ENCODE measurements at places on chromosomes 13 and 19.

GRCh38 chr13:103437651-103438050, 371.4 kb upstream of the SLC10A2 start:
- no peak for DNase-seq

DNA sequence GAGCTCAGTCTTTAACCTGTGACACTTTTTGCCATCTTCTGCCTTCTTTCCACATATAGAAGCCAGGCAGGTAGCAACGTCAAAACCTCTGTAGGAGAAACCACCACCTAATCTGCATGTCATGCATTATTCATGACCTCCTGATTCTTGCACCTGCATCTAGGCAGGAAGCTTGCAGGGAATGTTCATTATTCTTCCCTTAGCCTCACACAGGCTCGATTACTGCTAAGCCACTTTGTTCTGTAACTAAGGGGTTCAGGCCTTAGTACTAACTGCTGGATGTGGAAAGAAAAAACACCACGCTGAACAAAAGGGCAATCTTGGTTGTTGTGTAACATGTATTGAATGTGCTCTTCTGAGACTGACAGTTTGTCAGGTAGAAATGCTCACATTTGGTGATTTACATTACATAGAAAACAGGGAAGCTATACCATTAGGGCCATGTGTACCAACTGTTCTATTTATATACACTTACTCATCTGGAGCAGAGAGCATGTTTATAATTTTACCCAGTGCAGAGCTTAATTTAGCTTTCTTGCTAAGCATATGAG, 366.9 kb downstream of the KLF12 start:
- no peak for DNase-seq

DNA sequence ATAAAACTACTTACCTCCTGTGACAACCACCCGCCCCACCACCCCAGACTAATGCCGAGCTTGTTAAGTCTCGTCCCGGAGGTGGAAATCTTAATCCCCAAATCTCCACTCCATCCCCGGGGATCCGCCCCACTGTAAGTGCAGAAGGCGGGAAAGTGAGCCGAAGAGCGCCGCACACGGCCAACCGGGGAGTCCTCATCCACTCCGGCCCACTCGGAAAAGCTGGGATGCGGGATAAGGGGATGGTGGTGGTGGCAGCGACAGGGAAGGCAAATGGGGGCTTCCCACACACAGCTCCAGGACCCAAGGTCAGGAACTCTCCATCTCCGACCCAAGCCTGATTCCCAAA, 621 bp downstream of the FBL start:
- DNase-seq, result peak; percentile 49

- DNase-seq, result no peak
Measured at GRCh38 chr19:12800923-12801465, 606 bp downstream of the PRDX2 start.

DNA sequence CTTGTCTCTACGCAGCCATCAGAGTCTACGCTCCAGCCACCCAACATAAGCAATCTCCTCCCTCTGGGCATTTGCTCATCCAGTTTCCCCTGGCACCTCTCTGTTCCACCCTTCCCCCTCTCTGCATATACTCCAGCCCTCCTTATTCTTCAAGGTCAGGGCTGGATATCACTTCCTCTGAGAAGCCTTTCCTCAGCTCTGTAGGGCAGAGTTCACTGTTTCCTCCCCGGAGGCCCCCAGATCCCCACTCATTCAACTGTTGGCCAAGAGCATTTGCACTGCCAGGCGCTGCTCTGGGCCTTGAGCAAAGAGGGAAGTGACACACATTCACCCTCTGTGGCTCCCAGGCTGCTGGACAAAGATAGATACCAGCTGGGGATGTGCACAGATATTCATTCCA, 3.3 kb downstream of the FCGRT start:
- DNase-seq, result no peak

DNA sequence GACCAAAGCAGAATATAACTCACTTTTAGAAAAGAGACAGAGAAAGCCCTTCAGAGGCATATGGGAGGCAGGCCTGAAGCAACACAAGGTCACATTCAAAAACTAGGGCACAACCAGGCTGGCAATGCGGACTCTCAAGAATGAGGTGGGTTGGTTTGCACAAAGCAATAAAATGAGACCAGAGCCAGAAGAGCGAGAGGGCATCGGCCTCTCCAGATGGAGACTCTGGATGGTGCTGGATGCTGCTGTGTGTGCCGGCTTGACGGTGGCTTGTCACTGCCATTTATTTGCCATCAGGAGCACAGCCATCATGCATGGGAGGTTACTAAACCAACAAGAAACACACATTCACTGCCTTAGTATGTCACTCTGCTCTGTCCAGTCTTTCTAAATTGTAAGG, 649.4 kb downstream of the DIAPH3 start:
- DNase-seq, result no peak

- no peak for DNase-seq
Measured at GRCh38 chr13:25179832-25180774, 8.0 kb upstream of the AMER2 start.

DNA sequence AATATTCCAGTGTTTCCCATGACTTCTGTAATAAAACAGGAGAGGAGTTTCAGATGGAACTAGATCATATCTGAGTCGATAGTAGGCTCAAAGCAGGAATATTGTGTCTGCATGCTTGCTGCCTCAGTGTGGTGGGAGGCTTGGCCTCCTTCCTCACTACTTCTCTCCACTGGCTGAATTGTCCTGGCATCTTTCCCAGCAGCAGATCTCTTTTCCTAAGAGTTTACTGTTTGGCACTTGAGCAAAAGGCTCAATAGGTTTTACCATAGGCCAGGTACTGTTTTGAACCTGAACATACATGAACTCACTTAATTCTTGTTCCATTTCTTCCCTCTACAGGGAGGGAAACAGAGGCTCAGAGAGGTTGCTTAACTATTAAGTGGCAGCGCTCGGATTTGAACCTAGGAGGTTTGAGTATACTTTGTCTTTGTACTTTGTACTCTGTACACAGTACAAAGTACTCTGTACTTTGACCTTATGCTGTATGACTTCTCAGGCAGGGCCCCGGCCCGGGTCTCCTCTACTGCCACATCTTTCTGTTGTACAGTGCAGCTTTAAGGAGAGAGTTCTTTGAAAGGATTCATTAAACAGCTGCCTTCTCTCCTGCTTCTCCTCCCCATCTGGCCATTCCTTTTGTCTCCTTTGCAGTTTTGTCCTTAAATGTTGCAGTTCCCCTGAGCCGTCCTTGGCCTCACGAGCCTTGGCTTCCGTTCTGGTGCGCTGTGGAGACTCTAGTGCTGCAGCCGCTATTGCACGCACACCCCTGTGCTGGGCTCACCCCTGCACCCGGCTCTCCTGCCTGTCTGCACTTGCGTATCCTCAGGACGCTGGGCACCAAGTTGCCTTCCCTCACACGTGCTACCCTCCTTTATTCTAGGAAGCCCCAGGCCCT, 8.1 kb downstream of the B3GLCT start:
- DNase-seq, result no peak

GRCh38 chr13:56201834-56202233, 938.9 kb upstream of the PRR20A start:
- no peak for DNase-seq

- no peak for DNase-seq
Measured at GRCh38 chr19:38298821-38299680, 5.0 kb upstream of the C19orf33 start.

DNA sequence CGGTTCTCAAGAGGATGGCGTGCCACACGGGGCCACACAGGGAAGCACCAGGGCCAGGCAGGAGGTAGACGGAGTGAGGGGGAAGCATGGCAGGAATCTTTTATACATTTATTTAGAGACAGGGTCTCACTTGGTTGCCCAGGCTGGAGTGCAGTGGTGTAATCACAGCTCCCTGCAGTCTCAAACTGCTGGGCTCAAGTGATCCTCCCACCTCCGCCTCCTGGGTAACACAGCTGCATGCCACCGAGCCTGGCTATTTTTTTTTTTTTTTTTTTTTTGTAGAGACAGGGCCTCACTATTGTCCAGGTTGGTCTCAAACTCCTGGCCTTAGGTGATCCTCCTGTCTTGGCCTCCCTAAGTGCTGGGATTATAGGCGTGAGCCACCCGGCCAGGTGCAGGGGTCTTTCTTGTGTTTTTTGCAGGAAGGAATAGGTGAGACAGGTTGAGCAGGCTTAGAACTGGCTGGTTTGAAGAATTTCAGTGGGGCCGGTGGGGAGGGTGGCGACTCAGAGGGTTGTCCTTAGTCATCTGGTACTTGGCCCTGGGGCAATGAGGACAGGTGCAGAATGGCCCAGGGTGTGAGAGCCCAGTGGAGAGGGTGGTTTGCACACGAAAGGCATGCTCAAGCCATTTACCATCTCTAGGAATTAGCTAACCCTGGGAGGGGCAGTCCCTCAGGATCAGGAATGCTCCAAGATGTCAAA, 7.6 kb downstream of the SSC5D start:
- no peak for DNase-seq

DNA sequence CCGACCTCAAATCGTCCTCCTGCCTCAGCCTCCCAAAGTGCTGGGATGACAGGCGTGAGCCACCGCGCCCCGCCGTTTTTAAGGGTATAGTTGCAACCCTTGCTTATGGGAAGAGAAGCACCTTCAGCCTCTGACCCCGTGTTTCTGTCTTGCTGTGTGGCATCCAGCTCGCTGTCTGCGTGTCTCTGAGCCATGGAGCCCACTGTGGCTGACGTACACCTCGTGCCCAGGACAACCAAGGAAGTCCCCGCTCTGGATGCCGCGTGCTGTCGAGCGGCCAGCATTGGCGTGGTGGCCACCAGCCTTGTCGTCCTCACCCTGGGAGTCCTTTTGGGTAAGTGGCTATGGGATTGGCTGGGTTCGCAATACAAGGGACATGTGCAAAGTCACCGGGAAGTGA, 29.5 kb downstream of the TMPRSS9 start:
- no peak for DNase-seq

DNA sequence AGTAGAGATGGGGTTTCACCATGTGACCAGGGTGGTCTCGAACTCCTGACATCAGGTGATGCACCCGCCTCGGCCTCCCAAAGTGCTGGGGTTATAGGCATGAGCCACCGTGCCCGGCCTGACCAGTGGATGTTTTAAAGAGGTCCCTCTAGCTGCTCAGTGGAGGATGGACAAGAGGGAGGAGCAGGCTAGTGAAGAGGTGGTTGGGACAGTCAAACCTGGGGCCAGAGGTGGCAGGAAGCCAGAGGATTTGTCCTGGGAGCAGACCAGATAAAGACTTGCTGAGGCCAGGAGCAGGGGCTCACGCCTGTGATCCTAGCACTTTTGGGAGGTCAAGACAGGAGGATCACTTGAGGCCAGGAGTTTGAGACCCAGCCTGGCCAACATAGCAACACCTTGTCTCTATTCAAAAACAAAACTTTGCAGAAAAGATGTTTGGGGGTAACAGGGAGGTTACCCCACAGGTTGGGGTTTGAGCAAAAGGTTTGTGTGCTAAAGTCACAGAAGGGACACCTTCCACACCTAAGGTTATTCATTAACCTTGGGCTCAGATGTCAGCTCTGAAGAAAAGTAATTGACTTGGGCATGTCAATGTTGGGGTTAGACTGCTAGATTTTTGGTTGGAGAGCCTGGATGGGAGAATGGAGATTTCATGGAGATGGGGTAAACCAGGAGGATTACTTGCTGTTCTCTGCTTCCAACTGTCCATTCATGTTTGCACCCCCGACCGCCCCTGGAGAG, 9.0 kb downstream of the BCAM start:
- no peak for DNase-seq

GRCh38 chr13:29513002-29513980, 82.2 kb downstream of the SLC7A1 start:
- no peak for DNase-seq

DNA sequence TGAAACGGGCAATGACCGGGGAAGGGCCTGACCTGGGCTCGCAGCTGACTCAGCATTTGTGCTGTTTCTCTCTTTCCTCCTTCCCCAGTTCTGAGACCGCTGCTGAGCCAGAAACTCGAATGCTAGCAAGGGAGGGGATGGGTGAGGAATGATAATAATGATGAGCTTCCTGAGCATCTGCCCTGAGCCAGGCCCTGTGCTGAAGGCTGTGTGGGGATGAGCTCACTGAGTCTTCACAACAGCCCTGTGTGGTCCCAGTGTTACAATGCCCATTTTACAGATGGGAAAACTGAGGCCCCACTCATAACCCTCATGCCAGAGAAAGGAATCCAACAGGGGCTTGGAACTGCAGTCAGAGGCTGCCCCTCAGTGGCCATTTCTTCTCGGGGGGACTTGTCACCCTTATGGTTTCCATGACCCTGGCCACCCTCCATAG, 8.1 kb downstream of the SULT2B1 start:
- DNase-seq, result no peak

DNA sequence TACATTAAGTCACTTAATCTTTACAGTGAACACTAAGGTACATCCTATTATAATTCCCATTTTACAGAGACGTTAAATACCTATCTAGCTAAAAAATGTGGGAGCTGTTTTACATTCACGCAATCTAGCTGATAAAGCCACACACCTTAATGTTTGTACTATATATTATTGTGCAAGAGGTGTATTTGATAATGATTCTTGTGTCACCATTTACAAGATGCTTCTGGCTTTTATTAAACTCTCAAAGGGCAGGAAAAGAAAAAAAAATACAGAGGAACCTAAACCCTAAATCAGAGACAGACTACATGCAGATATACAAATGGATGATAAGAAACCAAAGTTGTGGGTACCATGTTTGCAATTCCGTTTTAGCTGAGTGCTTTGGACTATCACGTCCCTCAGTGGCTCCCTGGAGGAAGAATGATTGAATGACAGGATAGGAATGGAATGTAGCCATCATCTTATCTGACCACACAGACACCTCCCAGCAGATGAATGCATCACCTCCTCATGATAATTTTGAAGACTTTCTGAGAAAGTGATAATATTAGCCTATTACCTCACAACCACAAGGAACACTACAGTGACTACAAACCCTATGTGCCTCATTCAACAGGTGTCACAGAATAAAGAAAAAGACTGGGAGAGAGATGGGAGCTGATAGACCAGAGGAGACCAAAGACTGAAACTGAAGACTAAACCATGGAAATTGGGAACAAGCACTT, 230.5 kb upstream of the SERP2 start:
- peak; percentile 62 for DNase-seq
